ENCODE measurements at places on chromosomes 3 and 15.

GRCh38 chr3:42063888-42064287 lies 27.3 kb upstream of the TRAK1 start:
- DNase-seq, result no peak

DNA sequence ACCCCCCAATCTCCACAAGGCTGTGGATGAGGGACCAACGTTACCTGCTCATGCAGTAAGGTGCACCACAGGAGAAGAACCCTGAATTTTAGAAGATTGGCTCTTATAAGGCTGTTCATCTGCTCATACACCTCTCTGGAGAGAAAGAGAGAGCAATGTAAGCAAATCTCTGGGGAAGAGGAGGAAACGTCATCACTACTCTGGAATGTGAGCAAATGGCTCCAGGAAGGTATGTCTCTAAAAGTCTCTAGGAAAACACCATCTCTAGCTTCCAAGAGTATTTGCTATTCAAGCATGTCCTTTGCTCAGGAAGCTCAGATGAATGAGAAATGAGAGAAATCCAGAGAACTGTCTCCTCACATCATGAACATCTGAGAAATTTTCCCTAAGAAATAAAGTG lies 235.4 kb downstream of the TBL1XR1 start:
- DNase-seq, result no peak

DNA sequence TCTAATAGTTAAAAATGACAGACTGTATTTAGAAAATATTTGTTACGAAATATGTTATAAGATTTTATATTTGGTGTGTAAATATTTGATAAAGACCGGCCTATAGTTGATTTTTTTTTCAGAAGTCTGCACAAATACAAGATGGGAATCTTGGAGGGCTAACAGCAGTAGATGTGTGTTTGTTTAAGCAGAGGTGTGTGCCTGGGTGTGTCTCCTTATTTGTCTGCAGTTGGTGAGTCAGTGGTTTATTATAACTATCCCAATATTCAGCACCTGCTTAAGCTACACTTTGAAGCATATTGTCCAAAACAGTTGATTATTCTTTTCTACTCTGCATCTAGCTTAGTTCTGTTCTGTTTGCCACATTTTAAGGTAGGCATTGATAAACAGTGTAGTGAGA lies 12.4 kb downstream of the GLCE start:
- DNase-seq, result peak; percentile 15

- DNase-seq, result peak; percentile 62
Observed at GRCh38 chr15:75727851-75728715, 15.4 kb upstream of the CSPG4 start.

DNA sequence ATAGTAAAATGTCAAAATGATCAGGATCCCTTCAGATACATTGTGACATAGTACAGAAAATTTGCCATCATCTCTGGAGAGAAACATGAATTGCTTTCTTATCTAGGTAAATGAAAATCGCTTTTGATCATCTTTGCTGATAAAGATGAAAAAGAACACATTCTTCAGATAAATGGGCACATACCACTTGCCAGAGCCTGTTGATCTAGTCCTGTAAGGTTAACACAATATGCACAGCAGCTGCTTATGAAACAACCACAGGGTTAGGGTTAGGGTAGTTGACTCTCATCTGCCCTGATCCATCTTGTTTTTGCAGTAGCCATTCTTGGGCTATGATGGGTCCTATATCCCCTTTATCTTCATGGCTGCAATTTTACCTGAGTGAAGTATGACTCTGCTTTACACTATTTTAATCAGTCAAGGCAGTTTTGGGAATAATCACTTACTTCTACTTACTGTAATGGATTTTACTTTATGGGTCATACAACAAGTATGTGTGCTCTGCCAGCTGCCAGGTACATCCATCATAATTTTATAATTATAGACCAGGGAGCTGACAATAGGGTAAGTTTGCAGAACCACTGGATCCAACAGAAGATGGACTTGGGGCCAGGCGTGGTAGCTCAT lies 12.6 kb upstream of the SPINK8 start:
- no peak for DNase-seq

GRCh38 chr3:5188419-5189221 lies 1.1 kb downstream of the EDEM1 start:
- DNase-seq, result peak; percentile 21

DNA sequence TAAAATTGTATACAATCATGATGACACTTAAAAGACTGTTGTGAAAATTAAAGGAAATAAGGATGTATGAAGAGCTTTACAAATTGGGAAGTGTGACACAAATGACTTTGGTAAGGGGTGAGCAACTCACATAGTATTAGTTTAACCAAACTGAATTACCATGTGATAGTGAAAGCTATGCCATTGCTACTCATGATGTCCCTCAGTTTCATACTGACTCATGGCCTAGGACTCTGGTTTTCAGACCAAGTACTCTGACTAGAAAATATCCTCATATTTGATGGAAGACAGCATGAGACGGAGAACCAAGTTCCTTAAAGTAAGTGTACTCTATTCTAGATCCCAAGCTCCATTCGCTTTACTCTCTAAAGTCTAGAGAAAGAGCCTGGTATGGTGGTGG lies 203.2 kb upstream of the ICE2 start:
- DNase-seq, result no peak

DNA sequence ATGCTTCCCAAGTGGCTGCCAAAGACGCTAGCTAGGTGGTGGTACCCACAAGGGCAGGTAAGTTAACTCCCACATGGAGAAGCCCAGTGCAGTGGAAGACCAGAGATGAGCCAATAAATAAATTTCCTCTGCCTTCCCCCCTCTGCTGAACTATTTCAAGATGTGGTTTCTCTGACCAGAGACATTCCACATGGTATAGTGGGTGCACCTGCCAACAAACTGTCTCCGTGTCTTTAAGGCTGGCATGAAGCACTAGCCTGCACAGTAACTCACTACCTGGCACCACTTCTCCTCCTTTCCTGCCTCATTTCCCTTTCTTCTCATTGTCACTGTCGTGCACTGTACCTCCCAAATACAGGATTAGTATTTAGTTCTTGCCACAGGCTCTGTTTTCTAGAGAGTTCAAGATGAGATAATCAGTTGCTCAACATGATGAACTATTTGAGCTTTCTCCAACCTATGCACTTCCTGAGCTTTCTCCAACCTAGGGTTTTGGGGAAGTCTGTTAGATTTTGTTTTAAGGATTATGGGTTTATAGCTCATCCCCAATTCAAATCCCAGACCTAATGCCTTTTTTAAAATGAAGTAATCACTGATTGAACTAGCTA lies 8.4 kb upstream of the CRTAP start:
- DNase-seq, result no peak

- no peak for DNase-seq
Observed at GRCh38 chr15:79003301-79003700, 58.5 kb upstream of the CTSH start.

GRCh38 chr3:123122525-123123315 lies 55.9 kb downstream of the PDIA5 start:
- no peak for DNase-seq

DNA sequence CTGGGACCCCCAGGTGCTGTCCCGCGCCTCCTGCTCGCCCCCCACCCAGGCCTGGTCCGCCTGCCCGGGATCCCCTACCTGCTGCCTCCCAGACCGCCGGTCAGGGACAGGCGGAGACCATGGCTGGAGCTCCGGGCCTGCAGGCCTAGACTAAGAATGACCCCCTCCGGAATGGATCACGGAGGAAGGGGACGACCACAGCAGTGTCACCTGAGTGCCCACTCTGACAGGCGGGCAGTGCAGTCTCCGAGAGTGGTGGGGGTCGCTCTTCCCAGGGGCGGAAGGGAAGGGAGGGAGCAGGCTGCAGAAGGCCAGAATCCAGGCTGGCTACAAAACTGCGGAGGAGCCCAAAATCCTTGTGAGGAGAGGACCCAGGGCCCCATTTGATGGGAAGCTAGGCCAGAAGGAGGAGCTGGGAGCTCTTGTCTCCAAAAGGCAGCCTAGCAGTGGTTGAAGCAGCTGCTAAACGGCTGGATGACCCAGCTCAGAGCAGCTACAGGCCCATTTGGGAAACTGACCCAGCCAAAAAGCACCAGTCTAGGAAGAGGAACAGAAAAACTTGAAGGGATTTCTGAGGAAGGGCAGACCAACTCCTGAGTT lies 908 bp upstream of the RAB43 start:
- DNase-seq, result peak; percentile 26

DNA sequence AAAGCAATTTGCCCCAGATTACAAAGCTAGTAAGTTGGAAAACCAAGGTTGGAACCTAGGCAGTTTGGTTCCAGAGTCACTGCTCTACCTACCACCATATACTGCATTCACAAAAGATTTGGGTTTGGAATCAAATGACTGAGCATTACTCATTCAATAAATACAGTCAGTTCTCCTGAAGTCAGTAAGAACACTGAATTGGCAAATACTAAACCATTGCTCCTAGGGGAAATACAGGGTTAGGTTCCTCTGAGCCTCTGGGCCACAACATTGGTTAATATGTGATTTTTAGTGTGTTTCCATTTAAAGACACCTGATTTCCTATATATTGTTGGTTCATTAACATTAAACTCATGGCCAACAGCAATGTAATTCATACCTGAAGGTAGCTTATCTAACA lies 2.1 kb upstream of the EIF5A2 start:
- no peak for DNase-seq

DNA sequence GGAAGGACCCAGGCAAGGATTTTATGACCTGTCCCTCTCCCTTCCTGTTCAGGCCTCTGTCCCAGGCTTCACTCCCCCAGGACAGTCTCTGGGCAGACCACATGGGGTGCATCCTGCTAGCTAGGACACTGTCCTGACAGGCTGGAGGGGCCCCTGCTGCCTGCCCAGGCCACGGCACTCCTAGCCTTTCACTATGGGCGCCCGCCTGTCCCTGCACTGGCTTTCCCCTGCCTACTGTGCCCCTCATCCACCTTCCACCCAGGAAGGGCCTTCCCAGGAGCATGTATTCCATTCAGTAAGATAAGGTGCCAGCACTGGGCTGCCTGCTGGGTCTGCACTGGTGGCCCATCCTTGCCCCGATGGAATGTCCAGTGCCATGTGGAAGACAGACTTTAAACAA lies 145.3 kb downstream of the DNAJB8 start:
- DNase-seq, result no peak

GRCh38 chr3:191641789-191642188 lies 180.8 kb downstream of the PYDC2 start:
- DNase-seq, result no peak

- no peak for DNase-seq
Observed at GRCh38 chr3:171371354-171371753, 88.9 kb downstream of the TNIK start.

DNA sequence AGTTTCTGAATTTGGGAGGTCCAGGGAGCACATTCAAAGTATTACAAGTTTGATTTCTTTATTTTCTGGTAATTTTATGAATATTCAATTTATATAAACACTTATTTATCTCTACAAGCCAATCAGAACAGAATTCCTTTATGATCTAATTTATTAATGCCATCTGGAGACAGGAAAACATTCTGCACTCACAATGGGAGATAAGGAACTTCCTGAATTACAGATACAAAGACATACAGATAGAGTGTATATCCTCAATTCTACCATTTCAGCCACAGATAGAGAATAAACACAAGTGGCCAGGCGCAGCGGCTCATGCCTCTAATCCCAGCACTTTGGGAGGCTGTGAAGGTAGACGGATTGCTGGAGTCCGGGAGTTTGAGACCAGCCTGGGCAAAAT lies 86.0 kb downstream of the IQCH start:
- DNase-seq, result no peak

GRCh38 chr3:50338965-50339364 lies 1.7 kb downstream of the RASSF1 start:
- no peak for DNase-seq

GRCh38 chr3:23698652-23699313 lies 107.0 kb upstream of the UBE2E1 start:
- DNase-seq, result no peak

- no peak for DNase-seq
Observed at GRCh38 chr15:37134244-37134643, 33.9 kb upstream of the MEIS2 start.

- peak; percentile 86 for DNase-seq
Observed at GRCh38 chr3:76352511-76353284, 567.3 kb upstream of the ZNF717 start.

All from NCI-H526 (cell line).